Activated CD4-positive, CD25-positive, alpha-beta regulatory T cell (primary cell): ENCODE measurements at places on chromosomes 5 and 9.

DNA sequence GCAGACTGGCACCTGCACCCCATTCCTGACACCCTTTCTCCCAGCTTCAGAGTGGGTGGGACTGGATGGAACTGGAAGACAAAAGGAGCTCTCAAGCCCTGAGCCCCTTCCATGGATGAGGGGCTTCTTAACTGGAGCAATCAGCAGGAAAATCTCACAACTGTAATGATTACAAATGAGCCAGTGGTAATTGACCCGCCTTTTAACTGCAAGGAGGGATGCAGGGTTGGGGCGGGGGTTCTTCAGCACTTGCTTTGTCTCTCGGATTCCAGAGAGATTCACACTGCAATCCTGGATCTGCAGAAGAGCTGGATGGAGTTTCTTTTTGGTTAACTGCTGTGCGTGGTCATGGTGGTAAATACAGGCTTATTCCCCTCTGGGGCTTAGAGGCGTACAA lies 160.1 kb upstream of the SHB start:
- no peak for DNase-seq

GRCh38 chr9:5025416-5025815 lies 40.3 kb downstream of the JAK2 start:
- no peak for DNase-seq

DNA sequence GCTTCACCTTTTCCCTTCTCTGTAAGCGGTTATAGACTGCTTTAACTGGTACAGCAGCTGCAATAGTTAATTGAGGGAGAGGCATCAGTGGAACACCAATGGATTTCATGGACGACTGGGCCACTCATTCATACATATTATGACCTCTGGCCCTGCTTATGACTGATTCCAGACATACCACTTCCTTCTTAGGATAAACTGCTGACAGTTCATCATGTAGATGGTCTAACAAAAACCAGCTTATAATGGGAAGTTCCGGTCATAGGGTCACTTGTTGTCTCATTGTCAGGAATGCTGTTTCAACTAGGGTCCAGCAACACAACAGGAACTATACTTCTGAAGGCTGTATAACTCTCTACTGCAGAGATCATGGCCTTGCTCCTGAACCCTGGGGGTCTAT lies 265.2 kb upstream of the RASA1 start:
- DNase-seq, result no peak

DNA sequence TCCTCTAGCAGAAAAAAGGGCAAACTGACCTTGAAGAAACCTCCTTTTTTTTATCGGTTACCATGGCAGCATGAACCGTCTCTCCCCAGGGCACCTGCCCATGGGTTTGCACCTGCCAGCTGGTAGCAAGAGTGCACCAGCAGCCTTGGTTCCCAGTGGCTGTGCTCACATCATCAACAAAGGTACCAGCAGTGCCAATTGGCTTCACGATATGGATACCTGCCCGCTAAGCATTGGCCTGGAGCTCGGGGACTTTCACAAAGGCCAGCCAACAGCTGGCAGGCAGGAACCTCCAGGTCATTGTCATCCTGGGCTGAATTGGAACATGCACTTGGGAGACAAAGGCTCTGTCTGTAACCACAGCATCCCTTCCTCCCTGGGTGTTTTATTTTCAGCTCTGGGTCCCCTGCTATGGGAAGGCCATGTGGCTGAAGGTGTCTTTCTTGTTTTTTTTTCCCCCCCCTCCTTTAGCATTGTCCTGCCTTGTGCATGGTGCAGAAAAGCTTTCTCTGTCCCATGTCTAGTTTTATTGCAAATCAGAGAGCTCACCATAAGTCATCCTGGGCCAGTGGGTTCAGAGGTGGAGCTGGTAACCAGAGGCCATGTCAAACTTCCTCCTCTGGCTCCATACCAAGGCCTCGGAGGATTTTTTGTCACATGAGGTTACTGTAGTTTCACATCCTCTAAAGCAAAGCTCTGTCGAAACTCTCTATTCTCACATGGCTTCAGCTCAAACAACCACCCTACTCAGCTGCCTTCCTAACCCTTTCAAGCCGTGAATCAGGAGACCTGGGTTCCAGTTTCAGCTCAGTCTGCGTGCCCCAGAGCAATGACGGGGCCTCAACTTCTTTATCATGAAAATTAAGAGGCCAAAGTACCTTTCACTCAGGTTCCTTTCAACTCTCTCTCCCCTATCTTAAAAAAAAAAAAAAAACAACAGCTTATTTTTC lies 145.5 kb upstream of the MAP3K1 start:
- no peak for DNase-seq

DNA sequence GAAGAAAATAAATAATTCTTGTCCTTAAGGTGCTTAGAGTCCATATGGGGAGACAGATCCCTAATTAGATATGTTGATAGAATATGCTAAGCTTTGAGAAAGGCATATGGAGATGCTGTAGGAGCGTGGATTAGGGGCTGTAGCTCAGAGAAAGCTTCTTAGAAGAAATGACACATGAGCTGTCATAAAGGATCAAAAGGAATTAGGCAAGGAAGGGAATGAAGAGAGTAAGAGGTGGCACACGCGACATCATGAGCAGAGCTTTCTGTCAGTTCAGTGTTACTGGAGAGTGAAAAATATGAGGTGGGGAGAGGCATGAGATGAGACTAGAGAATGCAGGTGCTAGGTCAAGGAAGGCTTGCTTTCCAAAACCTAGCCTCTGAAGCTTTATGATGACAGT lies 118.6 kb downstream of the KIAA0825 start:
- DNase-seq, result no peak

- DNase-seq, result no peak
Measured at GRCh38 chr5:78286290-78286689, 8.2 kb downstream of the AP3B1 start.

- DNase-seq, result no peak
Measured at GRCh38 chr5:88660264-88660946, 222.6 kb downstream of the MEF2C start.

GRCh38 chr9:33135470-33135958 lies 31.6 kb downstream of the B4GALT1 start:
- DNase-seq, result no peak

DNA sequence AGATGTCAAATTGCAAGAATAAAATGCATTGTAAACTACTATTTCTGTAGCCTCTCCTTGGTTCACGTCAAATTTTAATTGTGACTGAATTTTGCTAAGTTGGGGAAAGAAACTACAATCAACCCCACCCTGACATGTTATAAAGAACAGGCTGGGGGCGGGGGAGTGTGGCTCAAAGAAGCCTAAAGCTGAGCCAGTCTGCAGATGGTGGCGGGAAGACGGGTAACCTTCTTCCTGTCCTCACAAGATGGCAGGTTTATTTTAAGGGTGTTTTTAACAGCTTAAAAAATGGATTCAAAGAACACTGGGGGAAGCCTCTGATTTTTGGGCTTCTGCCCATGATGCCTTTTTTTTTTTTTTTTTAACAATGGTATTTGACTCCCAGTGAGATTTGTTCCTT lies 68.5 kb upstream of the MELK start:
- no peak for DNase-seq

DNA sequence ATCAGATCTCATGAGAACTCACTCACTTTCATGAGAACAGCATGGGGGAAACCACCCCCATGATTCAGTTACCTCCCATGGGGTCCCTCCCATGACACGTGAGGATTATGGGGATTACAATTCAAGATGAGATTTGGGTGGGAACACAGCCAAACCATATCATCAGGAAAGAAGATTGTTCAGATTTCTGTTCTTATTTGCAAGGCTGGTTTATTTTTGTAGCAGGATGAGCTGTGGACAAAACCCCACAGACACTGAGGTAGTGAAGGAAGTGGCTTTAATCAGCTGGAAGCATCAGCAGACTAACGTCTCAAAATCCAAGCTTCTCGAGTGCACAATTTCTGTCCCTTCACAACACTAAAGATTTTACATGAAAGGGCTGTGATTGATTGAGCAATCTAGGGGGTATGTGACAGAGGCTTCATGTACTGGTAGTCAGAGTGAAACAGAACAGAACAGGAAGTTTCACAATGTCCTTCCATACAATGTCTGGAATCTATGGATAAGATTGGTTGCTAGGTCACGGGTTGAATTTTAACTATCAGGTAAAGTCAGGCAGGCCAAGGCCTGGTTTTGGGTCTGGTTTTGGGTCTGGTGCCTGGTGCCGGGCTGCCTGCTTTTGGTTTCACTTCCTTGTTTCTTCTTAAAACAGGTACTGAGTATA lies 91.3 kb upstream of the ZNF366 start:
- DNase-seq, result no peak

- DNase-seq, result no peak
Measured at GRCh38 chr9:70076678-70077077, 33.0 kb downstream of the MAMDC2 start.

GRCh38 chr5:82277613-82277986 lies 554 bp downstream of the RPS23 start:
- DNase-seq, result no peak

GRCh38 chr9:108060175-108060574 lies 570.6 kb upstream of the KLF4 start:
- DNase-seq, result no peak

- DNase-seq, result no peak
Measured at GRCh38 chr9:19456426-19456825, 47.6 kb downstream of the ACER2 start.

- no peak for DNase-seq
Measured at GRCh38 chr9:129822898-129823541, 916 bp downstream of the TOR1A start.

- DNase-seq, result no peak
Measured at GRCh38 chr5:121090822-121091221, 626.7 kb downstream of the PRR16 start.

DNA sequence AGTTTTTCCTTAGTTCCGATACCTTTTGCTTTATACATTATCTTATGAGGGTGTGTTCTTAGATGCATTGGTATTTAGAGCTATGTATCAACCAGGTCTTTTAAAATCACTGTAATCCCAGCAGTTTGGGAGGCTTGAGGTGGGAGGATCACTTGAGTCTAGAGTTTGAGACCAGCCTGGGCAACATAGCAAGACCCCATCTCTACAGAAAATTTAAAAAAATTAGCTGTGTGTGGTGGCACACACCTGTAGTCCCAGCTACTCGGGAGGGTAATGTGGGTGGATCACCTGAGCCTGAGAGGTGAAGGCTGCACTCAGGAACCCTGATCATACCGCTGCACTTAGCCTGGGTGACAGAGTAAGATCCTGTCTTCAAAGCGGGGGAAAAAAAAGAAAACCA lies 15.1 kb downstream of the SPIN1 start:
- no peak for DNase-seq

DNA sequence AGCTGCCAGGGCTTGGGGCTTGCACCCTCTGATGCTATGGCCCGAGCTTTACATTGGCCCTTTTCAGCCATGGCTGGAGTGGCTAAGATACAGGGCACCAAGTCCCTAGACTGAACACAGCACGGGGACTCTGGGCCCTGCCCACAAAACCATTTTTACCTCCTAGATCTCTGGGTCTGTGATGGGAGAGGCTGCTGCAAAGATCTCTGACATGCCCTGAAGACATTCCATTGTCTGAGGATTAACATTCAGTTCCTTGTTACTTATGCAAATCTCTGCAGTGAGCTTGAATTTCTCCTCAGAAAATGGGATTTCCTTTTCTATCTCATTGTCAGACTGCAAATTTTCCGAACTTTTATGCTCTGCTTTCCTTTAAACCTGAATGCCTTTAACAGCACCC lies 337.0 kb upstream of the SMC2 start:
- no peak for DNase-seq

GRCh38 chr9:21933865-21934264 lies 60.3 kb downstream of the CDKN2A start:
- DNase-seq, result no peak

- DNase-seq, result no peak
Measured at GRCh38 chr5:180198208-180198607, 10.8 kb downstream of the RASGEF1C start.

- DNase-seq, result no peak
Measured at GRCh38 chr5:132368186-132368585, 1.3 kb upstream of the SLC22A5 start.

DNA sequence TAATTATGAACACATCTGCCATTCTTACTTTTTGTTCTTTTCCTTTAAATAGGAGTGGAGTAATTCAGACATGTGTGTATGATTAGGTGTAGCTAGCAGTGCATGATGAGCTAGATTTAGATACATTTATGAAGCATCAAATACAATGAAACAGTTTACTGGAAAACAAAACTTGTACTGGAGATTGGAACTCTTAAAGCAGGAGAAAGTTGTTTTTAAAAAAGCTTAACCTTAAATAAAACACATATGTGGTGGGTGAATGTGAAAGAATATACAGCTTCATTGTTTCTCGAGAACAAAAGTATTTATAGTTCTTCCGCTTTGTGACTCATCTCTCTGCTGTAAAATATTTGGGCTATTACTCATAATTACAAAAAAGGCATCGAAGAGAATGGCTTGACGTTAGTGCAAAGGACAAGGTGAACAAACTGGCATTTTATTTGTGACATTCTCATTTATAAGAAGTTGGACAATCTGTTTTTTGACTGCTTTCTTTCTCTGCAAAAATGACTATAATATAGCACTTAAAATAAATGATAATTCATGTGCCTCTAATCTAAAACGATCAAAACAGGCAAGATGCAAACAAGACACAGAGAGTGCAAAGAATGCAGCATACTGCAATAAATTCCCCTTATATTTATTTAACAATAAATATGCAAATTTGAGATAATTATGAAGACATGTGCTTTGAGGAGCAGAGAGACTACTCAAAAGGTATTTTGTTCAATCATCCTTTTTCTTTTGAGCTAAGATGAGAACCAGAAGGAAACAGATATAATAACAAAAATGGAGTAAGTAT lies 478.8 kb downstream of the CETN3 start:
- DNase-seq, result no peak

- DNase-seq, result no peak
Measured at GRCh38 chr5:10493884-10494283, 52.2 kb downstream of the ROPN1L start.

GRCh38 chr9:846852-847251 lies 5.4 kb downstream of the DMRT1 start:
- no peak for DNase-seq

GRCh38 chr5:174610968-174611367 lies 113.4 kb upstream of the MSX2 start:
- DNase-seq, result no peak

- DNase-seq, result no peak
Measured at GRCh38 chr5:10528827-10529226, 35.0 kb upstream of the ANKRD33B start.

GRCh38 chr9:88258024-88258423 lies 119.7 kb upstream of the SPATA31C2 start:
- DNase-seq, result no peak

GRCh38 chr9:33197279-33198152 lies 30.4 kb upstream of the B4GALT1 start:
- DNase-seq, result no peak

GRCh38 chr5:157842787-157843186 lies 16.2 kb downstream of the CLINT1 start:
- DNase-seq, result no peak
